ENCODE measurements at places on chromosomes 5 and 9.

GRCh38 chr5:115333164-115333563 is 36.7 kb upstream of the CCDC112 start:
- DNase-seq = peak; percentile 6

GRCh38 chr5:169944922-169945680 is 35.2 kb downstream of the INSYN2B start:
- DNase-seq = no peak

GRCh38 chr5:26894719-26895263 is 143.6 kb downstream of the CDH9 start:
- no peak for DNase-seq

GRCh38 chr9:21605489-21605931 is 123.4 kb upstream of the IFNE start:
- DNase-seq = no peak

DNA sequence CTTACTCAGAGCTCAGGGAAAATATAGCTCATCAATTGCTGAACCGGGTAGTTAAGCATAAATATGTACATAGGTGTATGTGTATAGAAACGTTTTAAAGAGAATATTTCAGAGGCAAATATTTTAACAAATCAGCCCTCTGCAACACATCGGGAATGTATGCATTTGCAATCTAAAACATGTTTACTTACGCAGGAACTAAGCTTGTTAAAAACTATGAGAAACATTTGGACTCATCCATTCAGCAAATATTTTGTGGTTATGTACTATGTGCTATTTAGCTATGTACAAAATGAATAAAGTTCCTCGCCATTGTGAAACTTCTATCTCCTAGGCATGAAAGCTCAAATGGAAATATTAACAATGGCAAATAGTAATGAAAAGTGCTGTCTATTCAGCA is 469.9 kb downstream of the ARHGEF28 start:
- DNase-seq = no peak

GRCh38 chr9:136488247-136489214 is 5.7 kb upstream of the SEC16A start:
- peak; percentile 85 for DNase-seq

- no peak for DNase-seq
Measured at GRCh38 chr9:134375011-134375390, 48.7 kb downstream of the RXRA start.

DNA sequence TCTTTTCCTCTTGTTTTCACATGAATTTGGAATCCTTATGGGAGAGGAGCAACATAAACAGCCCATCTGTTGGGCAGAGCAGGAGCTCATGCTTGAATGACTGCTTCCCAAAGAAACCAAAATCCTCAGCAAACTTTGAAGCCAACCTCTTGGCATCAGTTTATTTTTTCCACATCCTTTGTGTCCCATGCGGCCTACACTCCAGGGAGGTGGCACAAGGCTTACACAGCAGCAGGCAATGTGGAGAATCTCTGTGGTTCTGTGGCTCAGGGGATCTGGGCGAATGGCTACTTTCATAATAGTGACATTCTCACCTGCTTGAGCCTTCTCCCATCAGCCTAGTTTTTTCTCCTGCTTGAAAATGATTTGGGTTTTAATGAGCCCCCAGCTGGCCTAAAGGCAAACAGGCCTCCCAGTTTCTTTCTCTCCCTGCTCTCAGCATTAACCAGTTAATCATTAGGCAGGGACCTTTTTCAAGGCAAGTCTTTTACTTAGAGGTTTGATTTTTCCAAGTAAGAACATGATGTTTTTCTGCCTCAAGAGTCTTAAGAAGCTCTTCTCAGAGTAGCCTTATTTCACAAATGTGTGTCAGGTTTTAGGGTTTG is 370.3 kb downstream of the ARHGEF28 start:
- no peak for DNase-seq

DNA sequence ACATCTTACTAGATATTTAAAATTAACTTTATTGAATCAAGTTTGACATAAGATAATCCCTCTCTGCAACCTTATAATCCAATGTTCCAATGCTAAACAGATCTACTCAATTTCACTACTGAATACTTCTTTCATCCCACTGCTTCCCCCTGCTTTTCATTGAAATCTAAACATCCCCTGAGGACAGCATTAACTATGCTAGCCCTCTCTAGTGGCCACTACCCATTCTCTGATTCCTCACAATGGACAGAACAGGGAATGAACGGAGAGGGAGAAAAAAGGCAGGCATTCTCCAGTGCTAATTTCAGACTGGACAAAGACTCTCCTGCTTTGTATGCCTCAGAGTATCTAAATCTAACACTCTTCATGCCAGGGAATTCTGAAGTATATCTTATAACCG is 54.3 kb upstream of the RGS7BP start:
- DNase-seq = no peak

GRCh38 chr5:116536316-116537083 is 38.1 kb downstream of the SEMA6A start:
- no peak for DNase-seq

- no peak for DNase-seq
Measured at GRCh38 chr9:108259917-108260675, 595.7 kb downstream of the ACTL7B start.

DNA sequence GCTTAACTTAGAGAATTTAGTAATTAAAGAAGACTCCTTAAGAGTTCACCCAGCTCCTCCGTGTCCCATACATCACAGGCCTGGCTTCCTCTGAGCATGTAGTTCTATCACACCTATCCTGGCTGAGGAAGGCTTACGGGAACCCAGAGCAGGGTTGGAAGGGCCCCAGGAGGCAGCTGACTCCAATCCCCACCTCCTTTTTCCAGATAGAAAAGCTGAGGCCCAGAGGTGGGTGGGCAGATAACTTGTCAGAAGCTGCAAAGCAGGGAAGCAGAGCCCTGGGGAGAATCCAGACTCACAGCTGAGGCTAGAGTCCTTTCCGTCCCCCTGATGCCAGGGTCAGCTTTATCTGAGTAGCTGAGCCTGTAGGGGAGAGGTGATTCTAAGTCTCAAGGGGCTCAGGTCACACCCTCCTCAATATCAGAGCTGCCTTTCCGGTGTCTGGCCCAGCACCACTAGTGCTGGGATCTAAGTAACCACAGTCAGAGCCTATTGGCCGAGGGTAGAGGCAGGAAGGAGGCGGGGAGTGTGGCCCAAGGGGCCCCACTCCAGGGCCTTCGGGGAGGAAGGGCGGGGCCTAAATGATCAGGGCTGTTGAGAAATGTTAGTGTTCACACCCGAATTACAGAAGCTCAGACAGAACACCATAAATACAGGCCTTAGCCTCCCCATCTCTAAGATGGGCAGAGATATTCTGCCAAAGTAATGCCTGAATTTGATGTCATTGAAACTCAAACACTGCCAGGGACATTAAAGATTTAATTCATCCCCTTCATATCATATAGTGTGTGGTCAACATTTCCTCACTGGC is 9.9 kb downstream of the CCDC69 start:
- peak; percentile 88 for DNase-seq

DNA sequence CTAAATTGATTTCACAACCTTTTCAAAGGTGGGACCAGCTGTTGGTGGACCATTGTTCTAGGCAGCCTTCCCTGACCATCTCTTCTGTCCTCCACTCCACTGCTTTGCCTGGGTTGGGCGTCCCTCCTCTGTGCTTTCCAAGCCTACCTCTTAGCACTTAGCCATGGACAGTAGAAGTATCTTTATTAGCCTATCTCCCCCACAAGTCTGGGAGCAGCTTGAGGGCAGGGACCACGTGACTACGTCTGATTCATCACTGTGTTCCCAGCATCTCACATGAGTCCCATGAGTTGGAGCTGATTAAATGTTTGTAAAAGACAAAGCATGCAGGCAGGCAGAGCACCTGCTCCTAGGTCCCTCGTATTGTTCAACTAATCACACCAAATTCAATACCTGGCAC is 20.9 kb downstream of the MORN5 start:
- no peak for DNase-seq

DNA sequence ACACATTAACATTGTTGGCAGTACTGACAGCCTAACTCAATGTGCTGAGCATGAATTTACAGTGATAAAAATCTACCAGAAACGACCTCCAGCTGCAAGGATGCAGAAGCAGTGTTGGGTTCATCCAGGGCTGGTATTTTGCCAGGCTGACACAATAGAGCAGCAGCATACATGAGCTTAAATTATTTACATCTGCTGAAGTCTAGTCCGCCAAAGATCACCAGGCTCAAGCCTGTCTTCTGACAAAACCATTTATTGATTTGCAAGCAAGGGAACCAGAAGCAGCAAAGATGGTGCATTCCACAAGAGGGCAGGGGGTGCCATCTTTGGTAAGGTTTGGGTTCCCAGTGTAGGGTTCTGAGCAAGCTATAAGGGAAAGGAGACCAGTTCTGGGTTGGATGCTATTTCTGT is 8.7 kb upstream of the C5orf34 start:
- no peak for DNase-seq

DNA sequence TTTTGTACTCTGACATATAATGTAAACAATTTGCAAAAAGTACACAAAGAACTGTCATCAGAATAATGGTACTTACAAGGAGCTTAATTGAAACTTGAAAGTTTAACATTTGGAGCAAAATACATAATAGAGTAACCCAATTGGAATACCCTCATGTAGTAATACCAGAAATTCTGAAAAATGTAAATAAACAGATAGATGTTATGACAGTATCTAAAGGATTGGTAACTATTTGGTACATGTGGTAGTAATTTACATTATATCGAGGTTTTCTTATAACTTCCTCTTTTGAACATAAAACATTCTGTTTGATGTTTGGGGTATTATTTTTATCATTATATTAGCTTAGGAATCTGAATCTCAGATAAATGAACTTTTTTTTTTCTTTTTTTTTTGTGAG is 211.7 kb upstream of the ELL2 start:
- no peak for DNase-seq

- no peak for DNase-seq
Measured at GRCh38 chr5:54049144-54049543, 261.2 kb downstream of the ARL15 start.

GRCh38 chr9:3329361-3329760 is 196.4 kb downstream of the RFX3 start:
- no peak for DNase-seq

GRCh38 chr5:113367586-113367985 is 67.2 kb downstream of the TSSK1B start:
- DNase-seq = no peak

- no peak for DNase-seq
Measured at GRCh38 chr9:71662082-71662481, 106.2 kb downstream of the CEMIP2 start.

DNA sequence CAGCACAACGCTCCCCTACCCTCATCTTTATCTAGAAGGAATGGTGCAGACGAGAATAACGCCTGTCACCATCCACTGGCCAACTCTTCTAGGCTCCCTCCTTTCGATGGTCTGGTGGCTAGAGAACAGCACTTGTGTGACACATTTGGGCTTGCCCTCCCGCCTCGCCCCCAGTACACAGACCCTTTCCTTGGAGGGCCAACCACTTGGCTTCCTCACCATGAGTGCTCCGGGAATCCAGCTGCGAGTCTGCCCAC is 1.4 kb downstream of the GNAQ start:
- peak; percentile 27 for DNase-seq

DNA sequence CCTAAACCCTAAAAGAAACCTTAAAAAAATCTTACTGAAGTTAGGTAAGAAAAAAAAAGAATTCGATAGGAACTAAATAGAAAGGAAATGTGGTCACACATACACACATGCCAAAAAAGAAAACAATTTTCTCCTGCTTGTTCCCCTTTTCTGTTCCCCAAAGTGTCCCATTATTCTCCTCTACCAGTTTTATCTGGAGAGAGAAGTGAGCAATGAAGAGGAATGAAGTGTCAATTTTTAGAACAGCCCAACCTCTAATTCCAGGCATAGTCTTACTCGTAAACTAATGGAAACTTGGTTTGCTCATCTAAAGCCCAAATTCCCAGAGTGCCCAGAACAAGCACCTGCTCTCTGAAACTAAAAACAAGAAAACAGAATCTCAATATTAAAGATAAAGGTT is 26.1 kb downstream of the AP3B1 start:
- DNase-seq = no peak

DNA sequence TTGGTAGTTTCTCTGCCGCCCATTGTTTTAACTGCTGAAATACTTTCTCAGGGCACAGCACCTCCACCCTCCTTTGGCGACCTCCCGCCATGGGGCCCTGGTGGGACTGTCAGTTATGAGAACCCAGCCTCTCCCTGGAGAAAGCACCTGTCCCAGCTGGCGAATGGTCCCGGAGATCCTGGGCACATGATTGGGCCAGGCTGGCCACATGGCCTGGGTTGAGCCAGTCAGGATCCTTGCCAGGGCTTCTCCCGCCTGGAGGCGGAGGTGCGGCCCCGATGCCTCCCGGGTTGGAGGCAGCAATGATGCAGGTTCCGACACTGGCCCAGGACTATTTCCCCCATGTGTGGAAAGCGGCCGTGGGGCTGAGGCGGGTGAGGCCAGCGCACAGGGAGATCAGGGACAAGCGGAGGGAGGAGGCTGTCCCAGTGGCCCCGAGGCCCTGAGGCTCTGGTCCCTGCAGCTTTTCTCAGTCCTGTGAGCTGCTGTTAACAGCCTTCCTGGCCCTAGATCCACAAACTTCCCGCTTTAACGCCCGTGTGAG is 13.6 kb downstream of the UNC5A start:
- DNase-seq = no peak

- DNase-seq = no peak
Measured at GRCh38 chr5:68087866-68088265, 127.7 kb upstream of the PIK3R1 start.

- DNase-seq = peak; percentile 53
Measured at GRCh38 chr5:132491368-132492364, 1.1 kb upstream of the IRF1 start.

DNA sequence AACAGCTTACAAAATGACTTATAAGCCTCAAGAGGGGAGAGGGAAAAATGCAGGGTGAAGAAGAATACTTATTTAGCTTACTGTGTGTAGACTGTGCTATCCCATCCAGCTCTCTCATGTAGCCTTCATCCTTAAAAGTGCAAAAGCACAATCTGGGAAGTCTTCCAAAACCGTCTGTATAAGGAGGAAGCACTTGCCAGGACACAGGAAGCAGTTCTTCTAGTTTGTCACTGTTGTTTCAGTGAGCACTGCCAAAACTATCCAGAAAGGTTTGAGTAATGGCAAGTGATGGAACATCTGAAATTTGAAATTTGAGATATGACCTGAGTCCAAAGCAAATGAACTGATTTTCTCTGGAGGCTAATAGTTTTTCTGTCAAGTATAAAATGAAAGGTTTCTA is 140.8 kb upstream of the ISL1 start:
- DNase-seq = no peak

- DNase-seq = no peak
Measured at GRCh38 chr5:33843579-33843978, 48.2 kb downstream of the ADAMTS12 start.

GRCh38 chr9:93061260-93061751 is 2.8 kb downstream of the SUSD3 start:
- DNase-seq = no peak

GRCh38 chr5:54804086-54804485 is 181.3 kb downstream of the ESM1 start:
- DNase-seq = no peak

DNA sequence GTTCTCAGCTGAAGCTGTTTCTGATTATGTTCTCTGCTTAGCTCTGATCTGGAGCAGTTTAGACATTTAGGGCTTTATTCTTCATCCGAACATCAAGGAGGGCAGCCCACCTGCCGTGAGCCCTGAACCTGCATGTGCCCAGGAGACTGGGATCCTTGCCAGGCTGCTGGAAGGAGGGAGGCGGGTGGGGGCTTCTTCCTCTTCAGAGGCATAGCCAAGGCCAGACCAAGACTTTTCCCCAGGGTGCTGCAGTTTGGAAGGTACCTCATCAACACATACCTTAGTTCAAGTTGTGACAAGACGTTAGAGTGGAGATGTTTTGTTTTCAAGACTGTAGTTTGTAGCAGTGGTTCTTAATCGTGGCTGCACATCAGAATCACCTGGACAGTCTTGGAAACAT is 64.9 kb downstream of the RALGPS1 start:
- DNase-seq = no peak
